ENCODE measurements at places on chromosomes 12 and 14.
A peak's percentile ranks its signal among the peaks of the same experiment; 100 is the strongest.

DNA sequence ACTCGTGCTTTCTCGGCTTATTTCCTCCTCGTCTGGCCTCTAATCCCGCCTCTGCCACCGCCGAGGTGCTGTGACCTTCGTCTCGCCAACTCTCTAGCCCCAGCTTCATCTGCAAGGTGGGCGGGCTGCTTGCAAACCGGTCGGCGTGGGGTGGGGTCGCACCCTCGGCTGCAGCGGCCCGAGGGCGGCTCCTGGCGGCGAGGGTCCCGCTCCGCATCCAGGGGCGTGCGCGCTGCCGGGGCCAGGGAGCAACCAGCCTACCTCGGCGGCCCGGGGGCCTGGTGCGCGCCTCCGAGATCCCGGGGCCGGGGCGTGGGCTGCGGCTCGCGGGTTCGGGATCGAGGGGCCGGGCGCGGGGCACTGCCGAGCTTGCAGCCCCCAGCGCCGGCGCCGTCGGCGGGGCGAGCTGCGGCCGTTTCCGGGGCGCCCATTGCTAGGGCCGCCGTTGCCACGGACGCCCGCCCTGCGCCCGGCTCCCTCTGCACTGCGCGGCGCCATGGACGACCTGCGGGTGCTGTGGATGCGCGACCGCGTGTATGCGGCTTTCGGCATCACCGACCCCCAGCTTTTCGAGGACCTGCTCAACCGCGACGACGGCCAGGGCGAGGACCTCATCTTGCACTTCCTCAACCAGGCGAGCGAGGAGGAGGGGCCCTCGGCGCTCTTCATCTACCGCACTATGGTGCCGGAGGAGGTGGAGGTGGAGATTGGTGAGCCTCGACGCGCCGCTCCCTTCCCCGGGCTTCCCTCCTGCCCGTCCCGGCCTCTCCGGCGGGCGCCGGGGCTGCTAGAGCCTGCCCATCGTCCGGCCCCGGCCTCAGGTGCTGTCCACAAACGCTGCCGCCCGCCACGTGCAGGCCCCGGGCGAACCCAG lies at the start of gene DNAH10:
DNAH10 (plus strand) TSS at position 461 of the 874 bp plus-strand sequence; CDS start at position 497, 36 bp downstream.
- DNase-seq, result peak; percentile 79

DNA sequence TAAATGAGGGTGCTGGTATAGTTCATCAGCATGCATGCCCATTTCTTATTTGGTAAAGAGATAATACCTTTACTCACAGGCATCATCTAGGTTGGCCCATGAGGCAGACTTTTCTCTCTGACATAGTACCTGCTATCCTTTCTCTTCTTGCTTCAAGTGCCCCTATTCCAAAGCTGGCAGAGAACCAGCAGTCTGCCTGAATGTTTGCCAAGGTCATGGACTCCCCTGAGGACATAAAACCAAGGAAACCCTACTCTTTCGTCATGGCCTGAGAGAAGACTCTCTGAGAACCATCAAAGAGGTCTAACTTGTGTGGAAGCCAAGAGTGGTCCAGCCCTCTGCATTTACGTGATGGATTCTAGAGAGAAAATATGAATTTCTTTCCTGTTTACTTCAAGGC lies 11.9 kb downstream of the PPP1R36 start:
- no peak for DNase-seq

- DNase-seq, result no peak
These were observed 9.2 kb upstream of the RILPL2 start for GRCh38 chr12:123445388-123446332.

DNA sequence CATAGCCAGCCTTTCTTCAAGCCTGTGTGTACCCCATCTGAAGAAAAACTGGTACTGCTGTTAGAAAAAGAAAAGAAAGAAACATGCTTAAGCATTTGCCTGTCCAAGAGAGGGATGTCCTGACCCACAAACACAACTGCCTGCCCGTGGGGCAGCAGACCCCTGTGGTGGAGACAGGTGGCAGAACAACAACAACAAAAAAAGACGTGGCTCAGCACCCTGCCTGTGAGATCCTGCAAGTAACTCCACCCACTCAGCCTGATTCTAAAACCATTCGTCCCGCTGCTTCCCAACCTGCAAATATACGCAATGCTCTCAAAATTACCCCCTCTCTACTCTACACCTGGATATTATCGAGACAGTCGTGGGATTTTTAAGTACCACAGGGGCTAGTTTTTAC lies 64.9 kb upstream of the ZDHHC17 start:
- no peak for DNase-seq

DNA sequence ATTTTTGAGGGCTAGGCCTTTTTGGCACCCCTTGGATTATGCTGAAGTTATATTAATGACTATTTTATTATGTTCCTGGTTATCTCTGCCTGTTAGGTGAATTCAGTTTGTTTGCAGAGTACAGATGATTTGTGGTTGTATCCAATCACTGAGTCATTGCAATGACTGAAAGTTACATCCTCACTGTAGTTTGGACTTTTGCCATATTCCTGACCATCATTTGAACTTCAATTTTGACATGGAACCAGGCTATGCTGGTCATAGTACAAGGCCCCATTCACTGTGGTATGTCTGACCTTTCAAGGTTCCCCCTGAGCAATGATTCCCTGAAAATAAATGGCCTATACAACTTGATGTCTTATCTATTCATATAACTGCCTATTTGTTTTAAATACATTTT lies 621.0 kb downstream of the CCER1 start:
- DNase-seq, result no peak

GRCh38 chr12:94437303-94437702 lies 22.4 kb downstream of the CEP83 start:
- DNase-seq, result no peak

DNA sequence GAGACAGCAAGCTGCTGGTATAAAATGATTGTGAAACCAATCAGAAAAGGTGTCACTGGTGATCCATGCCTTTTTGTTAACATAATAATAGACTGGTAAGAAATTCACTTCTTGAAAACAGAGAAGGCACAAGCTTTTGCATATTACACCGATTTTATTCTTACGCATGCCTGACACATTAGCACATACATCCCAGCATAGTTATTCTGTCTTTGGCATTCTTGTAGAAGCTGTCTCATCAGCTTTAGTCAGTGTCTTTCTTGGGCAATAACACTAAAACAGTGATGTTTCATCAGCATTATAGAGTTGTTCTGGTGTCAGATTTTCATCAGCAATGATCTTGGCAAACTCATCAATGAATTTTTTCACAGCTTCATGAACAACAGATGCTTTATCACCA lies 283.4 kb upstream of the TMTC1 start:
- no peak for DNase-seq

DNA sequence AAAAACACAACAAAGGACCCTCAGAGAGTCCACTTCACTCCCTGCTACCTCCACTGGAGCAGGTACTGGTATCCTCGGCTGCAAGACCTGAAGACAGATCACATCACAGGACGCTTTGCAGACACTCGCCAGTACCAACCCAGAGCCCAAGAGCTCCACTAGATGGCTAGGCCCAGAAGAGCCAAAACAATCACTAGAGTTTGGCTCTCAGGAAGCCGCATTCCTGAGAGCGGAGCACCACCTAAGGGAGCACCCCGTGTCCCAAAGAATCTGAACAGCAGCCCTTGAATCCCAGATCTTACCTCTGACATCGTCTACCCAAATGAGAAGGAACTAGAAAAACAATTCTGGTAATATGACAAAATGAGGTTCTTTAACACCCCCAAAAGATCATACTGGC lies 399.8 kb downstream of the RAD51B start:
- DNase-seq, result no peak

- DNase-seq, result no peak
These were observed 570.6 kb downstream of the BCL11B start for GRCh38 chr14:98701377-98701776.

DNA sequence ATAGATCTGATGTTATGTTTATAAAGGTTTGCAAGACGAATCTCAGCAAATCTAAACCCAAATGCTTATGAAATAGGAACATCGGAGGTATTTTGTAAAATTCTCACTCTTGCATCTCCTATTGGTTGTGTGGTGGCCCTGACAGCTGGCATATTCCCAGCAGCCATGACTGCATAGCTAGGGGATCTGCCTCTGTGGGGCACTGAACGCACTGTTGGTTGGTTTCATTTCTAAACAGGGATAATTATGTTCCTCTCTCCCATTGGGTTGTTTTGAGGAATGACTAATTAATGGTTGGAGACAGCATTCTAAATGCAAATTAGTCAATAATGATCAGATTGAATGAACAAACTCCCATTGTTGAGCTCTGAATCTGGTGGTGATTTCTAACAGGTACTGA lies 2.7 kb upstream of the BEST3 start:
- DNase-seq, result no peak

GRCh38 chr14:99575043-99576023 lies 28.7 kb downstream of the CCDC85C start:
- no peak for DNase-seq

DNA sequence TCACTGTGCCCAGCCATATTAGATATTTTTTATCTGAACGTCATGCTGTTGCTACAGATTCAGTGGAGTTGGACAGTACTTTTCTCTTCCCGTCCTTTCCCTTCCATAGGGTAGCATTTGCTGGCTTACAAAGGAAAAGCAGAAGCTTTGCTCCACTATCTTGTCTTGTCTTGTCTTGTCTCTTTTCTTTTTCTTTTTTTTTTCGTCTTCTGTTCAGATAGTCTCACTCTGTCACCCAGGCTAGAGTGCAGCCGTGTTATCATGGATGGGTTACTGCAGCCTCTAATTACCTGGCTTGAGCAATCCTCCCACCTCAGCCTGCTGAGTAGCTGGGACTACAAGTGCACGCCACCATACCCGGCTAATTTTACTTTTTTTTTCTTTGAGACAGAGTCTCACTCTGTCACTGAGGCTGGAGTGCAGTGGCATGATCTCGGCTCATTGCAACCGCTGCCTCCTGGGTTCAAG lies 21.1 kb downstream of the OR10G3 start:
- no peak for DNase-seq

DNA sequence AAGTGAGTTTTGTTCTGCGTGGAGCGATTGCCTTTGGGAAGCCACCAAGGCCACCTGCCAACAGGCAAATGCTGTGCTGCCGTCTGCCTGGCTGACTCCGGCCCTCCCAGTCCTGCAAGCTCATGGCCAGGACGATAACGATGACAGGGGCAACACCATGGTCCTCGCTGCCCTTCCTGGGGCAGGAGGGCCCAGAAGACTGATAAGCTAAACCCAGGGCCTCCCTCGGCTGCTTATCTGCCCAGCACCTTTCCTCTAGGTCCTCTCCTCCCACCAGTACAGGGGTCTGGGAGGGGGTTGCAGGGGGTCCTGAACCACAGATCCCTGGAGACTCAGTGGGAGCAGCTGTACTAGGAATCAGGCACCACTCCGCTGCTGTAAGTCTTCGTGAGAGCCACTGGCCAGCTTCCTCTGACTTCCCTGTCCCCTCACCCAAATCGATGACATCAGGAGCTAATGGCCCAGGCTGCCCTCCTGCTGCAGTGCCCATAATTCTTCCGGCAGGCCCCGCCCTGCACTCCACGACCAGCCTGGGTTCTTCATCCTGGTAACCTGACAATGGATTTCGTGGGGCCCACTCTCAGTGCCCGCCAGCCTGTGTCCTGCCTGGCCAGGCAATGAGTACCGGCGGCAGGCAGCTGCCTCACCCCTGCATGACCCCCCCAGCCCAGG lies 5.1 kb downstream of the ANKRD9 start:
- no peak for DNase-seq

DNA sequence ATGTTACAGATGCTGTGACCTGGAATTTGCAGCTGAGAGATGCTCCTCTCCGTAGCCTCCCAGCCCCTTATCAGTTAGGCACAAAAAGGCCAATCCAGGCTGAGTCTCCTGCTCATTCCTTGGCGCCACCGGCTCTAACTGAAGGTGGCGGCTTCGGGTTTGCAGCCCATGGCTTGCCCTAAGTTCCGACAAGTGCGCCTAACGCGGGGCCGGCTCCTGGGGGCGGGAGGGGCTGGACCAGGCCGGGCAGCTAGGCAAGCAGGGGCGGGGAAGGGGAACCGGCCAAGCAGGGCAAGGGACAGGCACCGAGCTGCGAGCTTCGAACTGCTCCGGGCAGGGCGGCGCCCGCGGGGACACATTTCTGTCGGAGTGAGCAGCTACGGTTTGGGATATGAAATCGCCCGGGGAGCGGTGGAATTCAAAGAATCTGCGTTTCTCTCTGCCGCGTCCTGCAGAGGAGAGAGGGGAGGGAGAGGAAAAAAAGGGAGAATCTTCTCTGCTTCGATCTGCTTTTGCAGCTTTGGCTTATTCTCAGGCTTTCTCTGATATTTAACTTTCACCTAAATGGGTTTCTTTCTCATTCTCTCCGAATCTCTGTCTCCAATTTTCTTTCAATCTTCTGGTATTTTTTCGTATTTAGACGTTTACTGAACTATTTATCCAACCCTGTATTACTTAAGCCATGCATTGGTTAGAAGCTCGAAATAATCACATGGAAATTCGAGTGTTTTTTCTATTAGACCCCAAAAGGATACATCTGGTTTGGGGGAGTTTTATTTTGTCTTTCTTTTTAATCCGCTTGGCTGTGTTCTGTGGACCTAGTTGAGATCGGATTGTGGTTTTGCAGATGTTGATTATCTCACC lies 1.6 kb upstream of the HOXC12 start:
- no peak for DNase-seq

DNA sequence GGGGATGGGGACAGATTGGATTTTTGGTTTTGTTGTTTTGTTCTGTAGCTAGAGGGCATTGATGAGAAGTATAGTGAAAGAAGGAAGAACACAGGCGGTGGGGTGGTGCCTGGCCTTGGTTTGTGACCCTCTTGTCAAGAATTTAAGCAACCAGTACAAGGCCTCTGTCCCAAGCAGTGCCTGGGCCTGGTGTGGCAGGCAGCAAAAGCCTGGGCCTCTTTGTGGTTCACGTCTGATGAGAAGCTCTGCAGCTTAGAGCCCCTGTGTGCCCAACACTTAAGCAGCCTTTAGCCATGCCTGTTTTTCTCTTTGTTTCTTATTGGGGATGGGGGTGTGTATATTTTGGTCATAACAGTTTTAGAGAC lies 98.0 kb downstream of the PPP2R5C start:
- DNase-seq, result peak; percentile 57

GRCh38 chr14:59195912-59196311 lies 7.4 kb downstream of the DAAM1 start:
- DNase-seq, result no peak

DNA sequence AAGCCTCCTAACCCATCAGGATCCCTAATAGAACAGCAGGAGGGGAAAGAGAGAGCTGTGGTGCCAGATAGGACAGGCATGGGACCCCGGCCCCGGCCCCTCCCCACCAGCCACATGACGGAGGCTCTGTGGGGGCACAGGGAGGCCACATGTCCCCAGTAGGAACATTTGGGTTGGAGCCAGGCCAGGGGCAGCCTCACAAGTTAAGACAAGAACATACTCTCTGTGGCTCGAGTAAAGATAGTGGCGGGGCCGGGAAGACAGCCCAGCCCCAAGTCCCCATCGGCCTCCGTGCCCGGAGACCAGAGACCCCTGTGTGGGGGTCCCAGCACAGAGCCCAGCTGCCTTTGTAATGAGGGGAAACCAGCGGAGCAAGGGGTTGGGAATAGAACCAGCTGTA lies 78.6 kb upstream of the GALNT9 start:
- no peak for DNase-seq

GRCh38 chr14:64817631-64818030 lies 62.1 kb downstream of the SPTB start:
- no peak for DNase-seq

GRCh38 chr12:46370792-46371717 lies 1.5 kb downstream of the SLC38A2 start:
- DNase-seq, result peak; percentile 98

- no peak for DNase-seq
These were observed 16.9 kb upstream of the GSG1 start for GRCh38 chr12:13120413-13120812.
